CD4-positive, alpha-beta memory T cell (primary cell): ENCODE measurements at places on chromosomes 16 and 17. TPM values are rescaled to one million over a fixed set of nuclear protein-coding genes. Genes with fewer than 3 reads are reported as not detected.

Gene HSD17B1
- total RNA-seq: 1.2 TPM

Gene CHD9NB
- not detected for total RNA-seq

Gene ZNF19
- 8.1 TPM for total RNA-seq

DNA sequence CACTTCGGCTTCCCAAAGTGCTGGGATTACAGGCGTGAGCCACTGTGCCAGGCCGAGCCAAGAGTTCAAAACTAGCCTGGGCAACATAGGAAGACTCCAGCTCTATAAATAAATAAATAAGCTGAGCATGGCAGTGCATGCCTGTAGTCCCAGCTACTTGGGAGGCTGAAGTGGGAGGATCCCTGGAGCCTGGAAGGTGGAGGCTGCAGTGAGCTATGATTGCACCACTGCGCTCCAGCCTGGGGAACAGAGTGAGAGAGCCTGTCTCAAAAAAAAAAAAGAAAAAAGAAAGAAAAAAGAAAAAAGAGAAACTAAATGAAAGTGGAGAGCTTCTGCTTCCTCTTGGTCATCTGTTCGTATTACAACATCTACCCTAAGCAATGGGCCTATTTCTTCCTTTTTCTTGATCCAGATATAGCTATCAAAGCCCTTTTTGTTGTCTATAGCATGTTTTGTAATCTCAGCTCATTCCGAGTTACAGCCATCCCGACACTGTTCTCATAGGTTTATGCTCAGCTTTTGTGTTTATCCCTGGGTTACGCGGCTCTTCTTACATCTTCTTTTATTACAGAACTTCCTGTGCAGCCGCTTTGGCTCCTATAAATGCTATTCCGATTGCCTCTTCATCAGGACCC is 14.1 kb upstream of the MAPK3 start:
- H3K27me3 ChIP-seq: no peaks in the 10 kb centered on the region
- no peak overlapping the region for H3K27ac ChIP-seq
- H3K4me1 ChIP-seq: peaks cover 13% of the 10 kb centered on the region

DNA sequence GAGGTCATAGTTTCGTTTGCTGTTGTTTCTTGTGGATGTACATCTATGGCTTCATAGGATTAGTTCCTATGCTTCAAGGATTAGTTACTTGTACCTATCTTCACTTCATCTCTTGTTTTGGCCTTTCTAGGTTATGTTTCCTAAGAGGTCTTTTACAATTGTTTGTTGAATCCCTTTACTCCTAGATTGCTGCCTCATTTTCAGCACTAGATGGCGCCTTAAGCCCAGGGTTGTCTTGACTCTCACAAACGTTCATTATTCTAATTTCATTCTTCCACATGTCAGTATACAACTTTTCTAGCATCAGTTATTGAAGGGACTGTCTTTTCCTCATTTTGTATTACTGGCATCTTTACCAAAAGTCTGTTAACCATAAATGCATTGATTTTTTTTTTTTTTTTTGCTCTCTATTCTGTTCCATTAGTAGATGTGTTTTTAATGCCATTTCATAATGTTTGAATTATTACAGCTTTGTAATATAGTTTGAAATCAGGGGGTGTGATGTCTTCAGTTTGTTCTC is 45.0 kb upstream of the NACA2 start:
- no peaks in the 10 kb centered on the region for H3K36me3 ChIP-seq
- no peaks in the 10 kb centered on the region for H3K27me3 ChIP-seq
- H3K4me1 ChIP-seq: no peaks in the 10 kb centered on the region
- no peak overlapping the region for H3K4me3 ChIP-seq
- H3K27ac ChIP-seq: no peak overlapping the region

Gene CNGB1
- not detected for total RNA-seq

DNA sequence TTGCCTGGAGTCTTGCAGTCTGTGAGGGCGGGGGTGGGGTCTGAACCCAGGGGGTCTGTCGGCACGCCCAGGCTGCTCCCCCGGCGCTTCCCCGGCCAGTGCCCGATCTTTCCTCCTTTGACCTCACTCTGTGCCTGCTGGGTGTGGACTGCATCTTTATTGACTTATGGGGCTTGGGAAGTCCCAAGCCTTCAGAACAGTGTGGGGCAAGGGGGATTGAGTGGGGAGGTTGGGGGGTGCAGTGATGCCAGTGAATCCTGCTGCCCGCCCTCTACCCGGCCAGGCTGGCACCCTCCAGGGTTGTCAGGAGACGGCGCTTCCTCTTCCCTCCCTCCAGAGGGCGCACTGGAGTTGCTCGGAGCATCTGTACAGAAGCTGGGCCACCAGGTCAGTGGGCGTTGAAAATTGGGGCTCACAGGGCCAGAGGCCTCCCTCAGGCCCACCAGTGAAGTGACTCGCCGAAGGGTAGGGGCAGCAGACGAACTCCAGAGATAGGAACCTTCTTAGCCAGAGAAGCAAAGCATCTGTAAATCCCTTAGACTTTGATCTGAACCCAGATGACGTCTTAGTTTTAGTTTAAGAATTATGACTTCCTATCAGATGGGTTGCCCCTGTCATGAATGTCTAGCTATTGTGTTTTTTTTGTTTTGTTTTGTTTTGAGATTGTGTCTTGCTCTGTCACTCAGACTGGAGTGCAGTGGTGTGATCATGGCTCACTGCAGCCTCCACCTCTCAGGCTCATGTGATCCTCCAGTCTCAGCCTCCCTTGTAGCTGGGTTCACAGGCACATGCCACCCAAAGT is 184.8 kb upstream of the CIBAR2 start:
- H3K36me3 ChIP-seq: no peaks in the 10 kb centered on the region
- no peaks in the 10 kb centered on the region for H3K27me3 ChIP-seq
- no peak overlapping the region for H3K27ac ChIP-seq

- peaks cover 40% of the 10 kb centered on the region for H3K36me3 ChIP-seq
- H3K27ac ChIP-seq: no peak overlapping the region
- H3K4me3 ChIP-seq: no peak overlapping the region
Measured at GRCh38 chr17:5355421-5356129, 63.9 kb downstream of the NUP88 start.

DNA sequence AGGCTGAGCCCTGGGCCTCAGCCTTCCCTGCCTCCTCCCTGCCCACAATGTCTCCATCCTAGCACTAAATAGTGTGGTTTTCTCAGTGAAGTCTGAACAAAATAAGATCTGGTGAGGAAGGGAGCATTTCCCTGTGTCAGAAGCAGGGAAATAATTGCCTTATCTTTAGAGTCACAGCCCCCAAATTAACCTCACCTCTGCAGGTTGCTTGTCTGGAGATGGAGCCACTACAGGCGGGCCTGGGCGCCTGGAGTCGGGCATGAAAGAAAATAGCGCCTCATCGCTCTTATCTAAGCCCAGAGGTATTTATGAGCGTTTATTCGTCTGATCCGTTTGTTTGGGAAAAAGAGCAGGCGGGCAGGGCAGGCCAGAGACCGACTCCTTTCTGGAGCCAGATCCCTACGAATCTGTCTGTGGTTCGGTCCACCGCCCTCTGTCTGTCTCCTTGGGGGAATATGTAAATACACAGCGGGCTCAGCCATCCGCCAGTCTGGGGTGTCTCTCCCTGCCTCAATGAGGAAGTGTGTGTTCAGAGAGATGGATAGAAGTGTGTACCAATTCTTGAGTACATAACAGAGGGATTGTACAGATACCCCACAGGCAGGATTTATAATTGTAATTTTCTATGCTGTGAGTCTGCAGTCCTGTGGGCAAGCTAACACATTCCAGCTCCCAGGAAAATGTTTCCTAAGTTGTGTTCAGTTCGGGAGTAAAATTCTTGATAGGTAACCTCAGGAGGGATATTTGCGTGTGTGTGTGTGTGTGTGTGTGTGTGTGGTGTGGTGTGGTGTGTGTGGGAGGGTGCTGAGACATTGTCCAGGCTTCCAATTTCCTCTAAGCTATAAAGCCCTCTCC is 4.3 kb downstream of the HOXB6 start:
- no peaks in the 10 kb centered on the region for H3K36me3 ChIP-seq
- no peak for DNase-seq
- H3K4me3 ChIP-seq: no peak overlapping the region

Gene KRTAP3-2
- total RNA-seq: not detected

DNA sequence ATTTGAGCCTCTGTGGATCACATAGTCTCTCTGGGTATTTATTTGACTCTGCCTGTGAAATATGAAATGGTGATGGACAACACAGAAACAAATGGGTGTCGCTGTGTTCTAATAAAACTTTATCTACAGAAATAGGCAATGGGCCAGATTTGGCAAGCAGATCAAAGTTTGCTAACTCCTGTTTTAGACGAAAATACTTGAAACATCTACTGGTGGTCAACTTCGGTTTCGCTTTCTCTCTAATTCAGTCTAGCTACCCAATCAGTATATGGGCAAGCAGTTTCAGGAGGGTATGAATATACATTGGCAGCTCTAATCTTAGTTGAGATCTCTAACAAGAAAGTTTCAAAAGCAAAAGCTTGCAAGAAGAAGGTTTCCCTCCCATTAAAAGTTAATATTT is 60.1 kb upstream of the DYNLRB2 start:
- H3K4me3 ChIP-seq: no peak overlapping the region
- no peaks in the 10 kb centered on the region for H3K36me3 ChIP-seq
- no peaks in the 10 kb centered on the region for H3K4me1 ChIP-seq
- no peaks in the 10 kb centered on the region for H3K27me3 ChIP-seq

DNA sequence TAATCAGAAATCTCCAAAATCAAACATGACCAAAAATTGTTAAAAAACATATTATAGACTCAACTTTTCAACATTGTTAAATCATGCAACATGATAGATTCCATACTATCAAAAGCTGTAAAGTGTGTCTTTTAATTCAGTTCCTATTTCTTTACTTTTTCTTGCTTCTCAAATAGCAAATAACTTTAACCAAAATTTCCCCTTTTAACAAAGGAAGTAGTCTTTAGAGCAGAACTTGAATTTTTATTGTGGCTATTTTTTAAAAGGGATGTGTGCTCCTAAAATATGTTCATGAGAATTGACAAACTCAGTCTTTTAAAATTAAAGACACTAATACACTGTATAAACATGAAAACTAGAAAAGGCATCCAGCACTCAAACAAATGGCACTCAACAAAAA is 49.1 kb downstream of the SPAG9 start:
- H3K27me3 ChIP-seq: no peaks in the 10 kb centered on the region
- no peak overlapping the region for H3K27ac ChIP-seq
- no peaks in the 10 kb centered on the region for H3K36me3 ChIP-seq
- H3K4me3 ChIP-seq: no peak overlapping the region

Gene CLEC3A
- not detected for total RNA-seq

DNA sequence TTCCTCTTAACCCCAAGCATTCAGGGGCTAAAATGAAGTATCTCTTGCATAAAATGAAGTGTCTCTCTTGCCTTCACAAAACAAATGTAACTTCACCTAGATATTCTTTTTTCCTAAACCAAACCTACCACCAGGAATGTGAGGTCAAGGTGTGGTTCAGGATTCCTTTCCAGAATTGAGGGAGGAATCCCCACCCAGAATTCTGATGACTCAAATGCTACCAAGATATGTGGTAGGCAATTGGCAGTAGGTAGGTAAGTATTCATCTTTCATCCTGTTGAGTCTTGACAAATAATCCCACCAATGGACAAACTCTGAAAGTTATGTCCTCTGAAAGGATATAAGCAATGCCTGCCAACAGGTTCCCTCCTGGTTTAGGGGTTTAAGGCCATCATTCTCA is 26.2 kb downstream of the TRIM16 start:
- H3K4me3 ChIP-seq: no peak overlapping the region
- H3K27ac ChIP-seq: no peak overlapping the region
- H3K27me3 ChIP-seq: no peaks in the 10 kb centered on the region
- no peaks in the 10 kb centered on the region for H3K4me1 ChIP-seq
- H3K36me3 ChIP-seq: no peaks in the 10 kb centered on the region

DNA sequence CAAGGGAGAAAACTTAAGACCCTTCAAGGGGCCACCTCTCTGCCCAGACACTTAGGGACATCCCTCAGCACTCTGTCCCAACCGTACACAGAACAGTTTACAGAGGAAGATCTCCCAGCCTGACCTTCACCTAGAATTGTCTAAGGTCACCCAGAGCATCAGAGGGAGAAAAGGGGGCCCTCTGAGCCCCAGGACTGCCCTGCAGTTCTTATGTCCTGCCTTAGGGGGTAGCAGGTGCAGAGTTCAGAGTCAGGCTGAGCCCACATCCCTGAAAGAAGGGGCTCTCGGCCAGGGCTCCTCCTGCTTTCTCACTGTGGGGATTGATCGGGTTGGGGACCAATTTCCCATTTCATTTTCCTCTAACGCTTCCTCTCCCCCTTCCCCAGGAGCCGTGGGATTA is 15.4 kb downstream of the CA4 start:
- no peak for DNase-seq
- no peak overlapping the region for H3K27ac ChIP-seq
- no peaks in the 10 kb centered on the region for H3K27me3 ChIP-seq
- H3K4me1 ChIP-seq: peaks cover 15% of the 10 kb centered on the region
- no peak overlapping the region for H3K4me3 ChIP-seq

Gene CPHXL2
- total RNA-seq: not detected

Gene DPEP1
- total RNA-seq: not detected

DNA sequence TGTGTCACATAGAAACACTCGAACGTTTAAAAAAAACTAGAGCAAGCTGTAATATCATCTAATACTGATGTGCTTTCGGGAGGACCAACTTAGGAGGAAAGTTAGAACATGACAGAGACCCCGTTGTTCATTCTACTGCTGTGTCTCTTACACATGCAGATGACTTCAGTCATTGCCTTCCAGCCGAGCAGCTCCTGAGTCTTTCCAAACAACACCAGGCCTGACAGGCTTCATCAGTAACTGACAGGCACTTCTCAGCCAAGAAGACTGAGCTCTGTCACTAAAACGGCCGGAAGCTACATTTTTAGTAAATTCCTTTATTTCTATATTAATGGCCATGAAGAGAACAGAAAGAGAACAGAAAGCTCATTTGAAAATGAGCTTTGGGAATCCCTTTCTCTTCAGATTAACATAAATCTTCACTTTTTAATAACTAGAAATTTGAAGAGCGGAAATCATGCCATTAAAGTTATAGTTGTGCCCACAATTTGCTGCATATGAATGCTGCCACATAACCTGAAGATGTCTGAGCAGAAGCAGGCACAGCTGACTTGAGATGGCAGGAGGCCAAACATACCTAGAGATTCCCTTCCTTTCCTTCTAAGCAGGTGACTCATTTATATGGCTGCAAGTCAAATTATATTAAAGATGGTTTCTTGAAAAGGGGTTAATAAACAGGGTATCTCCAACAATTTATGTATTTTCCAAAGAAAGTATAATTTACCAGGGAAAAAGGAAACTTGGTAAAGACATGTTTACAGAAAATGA is 148.9 kb downstream of the ITFG1 start:
- DNase-seq: no peak
- no peaks in the 10 kb centered on the region for H3K27me3 ChIP-seq
- no peaks in the 10 kb centered on the region for H3K36me3 ChIP-seq
- H3K4me1 ChIP-seq: no peaks in the 10 kb centered on the region
- no peak overlapping the region for H3K27ac ChIP-seq
